ENCODE measurements at places on chromosomes 1 and 21.

DNA sequence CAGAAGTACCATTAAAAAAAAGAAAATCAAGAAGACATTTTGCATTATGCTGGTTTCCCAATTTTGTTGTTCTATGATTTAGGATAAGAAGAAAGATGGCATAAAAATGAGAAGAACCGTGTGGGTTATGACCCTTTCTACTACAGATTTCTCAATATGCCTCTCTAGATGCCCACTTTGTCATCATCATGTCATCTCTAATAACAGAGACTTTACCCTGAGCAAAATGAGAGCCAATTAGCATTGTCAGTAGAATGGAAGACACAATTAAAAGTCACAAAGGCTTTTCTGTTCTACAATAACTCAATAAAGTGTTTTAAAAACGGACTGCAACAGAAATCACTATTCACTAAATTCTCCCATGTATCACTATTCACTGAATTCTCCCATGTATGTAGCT, 85.5 kb downstream of the RAB3GAP2 start:
- DNase-seq: no peak

- no peak for DNase-seq
Observed at GRCh38 chr21:44539991-44540666, at the start of gene KRTAP10-1. KRTAP10-1 (minus strand) TSS chr21:44540195; CDS start chr21:44540150, 45 bp downstream.

- DNase-seq: no peak
Observed at GRCh38 chr1:20154301-20154831, 15.2 kb downstream of the PLA2G2F start.

DNA sequence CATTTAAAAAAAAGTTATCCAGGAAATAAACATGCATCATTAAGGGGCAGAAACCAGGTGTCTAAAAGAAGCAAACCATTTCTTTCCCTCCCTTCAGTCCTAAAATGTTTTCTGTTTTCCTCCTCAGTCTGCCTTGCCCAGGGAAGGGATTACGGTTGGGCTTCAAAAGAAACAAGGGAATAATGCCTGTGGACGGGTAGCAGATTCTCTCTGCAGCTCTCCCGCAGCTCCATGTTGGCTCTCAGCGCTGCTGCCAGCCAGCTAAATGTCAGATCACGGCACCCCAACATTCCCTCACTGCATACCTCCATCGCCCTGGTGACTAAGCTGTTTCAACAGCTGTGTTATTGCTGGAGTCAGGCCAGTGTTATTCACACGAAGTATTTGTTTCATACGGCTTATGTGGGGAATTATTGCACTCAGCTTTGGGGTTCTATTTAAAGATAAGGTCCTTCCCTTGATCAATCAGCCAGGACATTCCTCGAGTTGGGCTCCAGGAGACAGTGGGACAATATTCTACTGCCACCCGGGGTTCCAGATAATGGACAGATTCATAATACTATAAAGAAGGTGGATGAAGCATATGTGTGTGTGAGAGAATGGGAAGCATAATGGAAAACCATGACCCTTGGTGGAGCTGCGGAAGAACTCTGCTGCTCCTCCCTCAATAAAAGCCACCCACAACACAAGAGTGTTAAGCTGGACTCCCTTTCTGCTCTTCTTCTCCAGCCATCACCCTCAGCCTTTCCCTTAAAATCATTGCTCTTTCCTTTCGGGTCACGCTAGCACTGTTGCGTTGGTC, 58.2 kb downstream of the WLS start:
- no peak for DNase-seq

DNA sequence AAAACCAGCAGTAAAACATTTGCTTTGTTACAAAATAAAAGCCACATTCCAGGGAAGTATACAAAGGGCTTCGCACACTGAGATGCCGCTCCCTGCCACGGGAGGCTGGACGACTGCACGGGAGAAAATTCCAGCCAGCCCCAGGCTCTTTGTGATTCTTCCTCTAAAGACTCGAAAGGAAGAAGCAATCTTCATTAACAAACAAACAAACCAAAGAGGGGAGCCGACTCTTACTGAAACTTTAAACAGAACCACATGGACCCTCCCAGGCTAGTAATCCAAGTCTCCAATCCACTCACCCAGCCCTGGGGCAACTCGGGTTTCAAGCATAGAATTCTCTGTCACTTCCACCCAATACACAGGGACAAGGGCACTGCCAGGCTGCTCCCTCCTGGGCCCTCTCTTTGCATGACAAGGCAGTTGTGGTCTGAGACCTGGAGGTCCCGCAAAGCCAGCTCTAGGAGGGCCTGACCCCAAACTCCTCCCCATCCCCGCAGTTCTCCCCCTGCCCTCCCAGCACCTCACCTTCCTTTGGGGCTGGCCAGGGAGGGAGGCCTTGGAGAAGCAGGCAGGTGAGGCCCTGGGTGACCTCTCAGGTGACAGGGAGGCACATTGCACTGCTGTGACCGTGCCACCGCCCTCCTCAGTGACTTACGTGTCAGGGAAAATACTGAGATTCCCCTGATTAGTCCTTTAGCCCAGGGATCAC, 26.6 kb upstream of the COL18A1 start:
- DNase-seq: no peak

All from stimulated activated CD8-positive, alpha-beta memory T cell treated with anti-CD3 and anti-CD28 coated beads, Interleukin-2, amount 100 ng/mL, for 1 hour (primary cell).